OCI-LY7 (cell line): ENCODE measurements at places on chromosomes 7 and 10. TPM values are rescaled to one million over a fixed set of nuclear protein-coding genes. Genes with fewer than 3 reads are reported as not detected.

DNA sequence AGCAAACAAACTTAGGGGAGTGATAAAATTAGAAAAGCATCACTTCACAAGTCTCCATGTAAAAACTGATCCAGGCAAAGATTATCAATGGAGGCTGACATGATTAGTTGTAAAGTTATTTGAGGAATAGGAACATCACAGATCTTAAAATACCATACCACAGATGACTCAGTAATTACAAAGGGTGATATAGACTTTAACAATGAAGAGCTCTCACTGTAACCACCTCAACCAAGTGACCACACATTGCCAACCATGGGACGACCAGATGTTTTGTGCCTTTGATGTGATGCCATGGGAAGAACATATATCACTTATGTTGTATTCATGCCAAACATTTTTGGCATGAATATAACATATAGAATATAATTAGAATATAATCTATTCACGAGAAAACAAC lies 11.7 kb downstream of the AASS start:
- DNase-seq = no peak

- DNase-seq = no peak
Observed at GRCh38 chr7:80110376-80110775, 24.3 kb upstream of the GNAI1 start.

DNA sequence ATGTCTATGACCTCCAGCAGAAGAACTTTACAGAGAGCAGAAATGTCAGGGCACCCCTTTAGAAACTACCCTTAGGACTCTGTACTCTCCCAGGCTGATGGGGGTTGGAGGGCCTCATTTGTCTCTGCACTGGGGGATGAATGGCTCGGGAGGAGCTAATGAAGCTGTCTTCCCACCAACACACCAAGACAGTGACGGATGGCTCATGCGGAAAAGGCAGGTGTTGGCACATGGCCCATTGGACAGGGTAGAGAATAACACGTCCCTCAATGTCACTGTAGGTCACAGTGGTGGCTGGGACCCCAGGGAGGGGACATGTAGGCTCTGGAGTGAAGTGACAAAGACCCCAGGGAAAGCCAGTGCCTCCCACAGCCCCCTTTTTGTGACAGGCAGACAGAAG lies 64.0 kb upstream of the PCBD1 start:
- no peak for DNase-seq

- no peak for DNase-seq
Observed at GRCh38 chr7:79979437-79979836, 155.2 kb upstream of the GNAI1 start.

GRCh38 chr10:9291081-9291480 lies 1236.6 kb downstream of the GATA3 start:
- DNase-seq = no peak

GRCh38 chr10:24759672-24760071 lies 36.0 kb upstream of the ARHGAP21 start:
- no peak for DNase-seq

GRCh38 chr7:36117203-36117840 lies 35.7 kb upstream of the EEPD1 start:
- no peak for DNase-seq

- peak; percentile 41 for DNase-seq
Observed at GRCh38 chr7:149147752-149148653, 750 bp downstream of the ZNF398 start.

DNA sequence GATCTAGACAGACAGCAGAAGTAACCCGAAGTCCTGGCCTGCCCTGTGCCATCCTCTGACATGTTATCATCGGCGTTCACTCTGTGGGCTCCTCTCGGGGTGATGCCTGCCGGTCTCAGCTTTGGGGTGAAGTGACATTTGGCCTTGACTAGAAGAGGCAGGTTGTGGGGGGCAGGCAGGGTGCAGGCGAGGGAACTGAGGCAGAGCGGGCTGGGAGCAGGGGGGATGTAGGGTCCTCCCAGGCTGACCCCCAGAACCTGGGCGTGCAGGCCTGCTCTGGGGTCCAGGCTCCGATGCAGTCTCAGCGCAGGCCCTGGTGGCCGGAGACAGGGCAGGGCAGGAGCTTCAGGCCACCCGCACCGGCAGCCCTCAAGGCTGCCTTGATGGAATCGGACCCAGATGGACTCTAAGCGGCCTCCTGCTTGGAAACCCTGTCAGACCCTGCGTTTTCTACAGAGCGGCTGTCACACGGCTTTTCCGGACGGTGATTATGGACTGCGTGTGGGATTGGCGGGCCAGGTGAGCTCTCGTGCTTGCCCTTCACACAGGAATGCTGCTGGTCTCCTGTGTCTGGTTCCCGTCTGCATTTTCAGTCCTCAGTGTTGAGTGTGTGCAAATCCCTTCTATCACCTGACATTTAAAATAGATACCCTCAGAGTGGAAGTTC lies 842 bp upstream of the JAKMIP3 start:
- DNase-seq = no peak

DNA sequence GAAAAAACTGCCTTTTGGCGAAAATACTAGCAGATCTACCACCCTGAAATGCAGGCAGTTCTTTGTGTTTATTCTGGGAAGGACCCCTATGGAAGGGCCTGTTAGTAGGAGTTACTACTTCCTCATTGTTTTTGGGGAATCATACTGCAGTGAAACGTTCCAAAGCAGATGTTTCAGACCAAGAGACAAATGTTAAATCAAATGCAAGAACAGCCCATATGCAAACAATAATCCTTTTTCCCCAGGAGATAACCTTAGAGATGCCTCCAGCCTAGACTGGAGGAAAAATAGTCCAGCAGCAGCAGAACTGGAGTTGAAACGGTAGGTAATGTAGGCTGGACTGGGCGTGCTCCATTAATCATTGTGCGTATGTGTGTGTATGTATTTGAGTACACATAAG lies 65.9 kb upstream of the VWDE start:
- DNase-seq = no peak

- DNase-seq = no peak
Observed at GRCh38 chr10:47188156-47188555, 111.8 kb upstream of the GDF10 start.

GRCh38 chr10:76905251-76905650 lies 732.4 kb downstream of the KCNMA1 start:
- DNase-seq = no peak

DNA sequence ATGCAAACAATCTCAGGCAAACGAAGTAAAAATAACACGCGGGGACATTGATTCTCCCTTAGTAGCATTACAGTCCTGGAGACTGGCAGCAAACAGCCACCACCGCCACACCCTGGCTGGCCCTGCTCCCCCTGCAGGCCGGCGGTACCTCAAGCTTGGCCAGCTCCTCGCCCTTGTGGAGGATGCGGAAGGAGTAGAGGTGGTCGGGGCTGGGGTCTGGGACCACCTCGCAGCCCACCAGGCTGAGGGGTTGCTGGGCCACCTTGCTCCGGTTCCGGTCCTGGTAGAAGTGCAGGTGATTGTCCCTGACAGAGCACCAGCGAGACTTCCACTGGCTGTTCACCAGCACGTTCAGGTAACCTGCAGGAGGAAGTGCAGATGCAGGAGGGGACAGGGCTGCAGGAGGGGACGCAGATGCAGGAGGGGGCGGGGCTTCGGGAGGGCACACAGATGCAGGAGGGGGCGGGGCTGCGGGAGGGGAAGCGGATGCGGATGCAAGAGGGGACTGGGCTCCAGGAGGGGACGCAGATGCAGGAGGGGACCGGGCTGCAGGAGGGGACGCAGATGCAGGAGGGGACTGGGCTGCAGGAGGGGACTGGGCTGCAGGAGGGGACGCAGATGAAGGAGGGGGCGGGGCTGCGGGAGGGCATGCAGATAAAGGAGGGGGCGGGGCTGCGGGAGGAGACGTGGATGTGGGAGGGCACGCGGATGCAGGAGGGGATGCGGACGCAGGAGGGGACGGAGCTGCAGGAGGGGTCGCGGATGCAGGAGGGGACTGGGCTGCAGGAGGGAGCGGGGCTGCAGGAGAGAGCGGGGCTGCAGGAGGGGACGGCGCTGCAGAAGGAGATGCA lies 65.7 kb downstream of the VWA2 start:
- peak; percentile 86 for DNase-seq

DNA sequence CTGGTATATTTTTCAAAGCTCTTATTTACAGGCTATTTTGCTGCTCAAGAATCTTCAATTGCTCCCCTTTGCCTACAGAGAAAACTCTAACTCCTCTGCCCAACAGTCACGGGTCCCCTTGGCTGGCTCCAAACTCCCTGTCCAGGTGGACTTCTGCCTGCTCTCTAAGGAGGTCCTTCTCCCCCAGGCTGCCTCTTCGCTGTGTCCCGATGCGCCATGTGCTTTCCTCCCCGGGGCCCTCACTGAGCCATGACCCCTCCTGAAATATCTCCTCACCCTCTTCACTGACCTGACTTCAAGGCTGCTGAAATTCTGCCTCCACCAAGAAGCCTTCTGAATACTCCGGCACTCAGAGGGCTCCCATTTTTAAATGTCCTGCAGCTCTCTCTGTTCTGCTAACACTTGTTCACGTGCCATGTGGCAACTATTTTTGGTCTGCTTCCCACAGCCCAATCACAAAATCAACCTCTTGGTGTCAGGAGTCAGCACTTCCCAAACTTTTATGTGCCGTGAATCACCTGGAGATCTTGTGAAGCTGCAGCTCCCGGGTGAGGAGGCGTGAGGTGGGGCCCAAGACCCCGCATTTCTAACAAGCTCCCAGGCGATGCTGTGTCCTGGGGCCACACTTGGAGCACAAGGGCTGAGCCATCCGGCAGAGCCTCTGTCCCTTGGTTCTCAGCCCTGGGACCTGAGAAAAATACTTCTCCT lies 85.7 kb upstream of the COL13A1 start:
- no peak for DNase-seq

- no peak for DNase-seq
Observed at GRCh38 chr7:126791306-126791705, 461.4 kb downstream of the GRM8 start.

DNA sequence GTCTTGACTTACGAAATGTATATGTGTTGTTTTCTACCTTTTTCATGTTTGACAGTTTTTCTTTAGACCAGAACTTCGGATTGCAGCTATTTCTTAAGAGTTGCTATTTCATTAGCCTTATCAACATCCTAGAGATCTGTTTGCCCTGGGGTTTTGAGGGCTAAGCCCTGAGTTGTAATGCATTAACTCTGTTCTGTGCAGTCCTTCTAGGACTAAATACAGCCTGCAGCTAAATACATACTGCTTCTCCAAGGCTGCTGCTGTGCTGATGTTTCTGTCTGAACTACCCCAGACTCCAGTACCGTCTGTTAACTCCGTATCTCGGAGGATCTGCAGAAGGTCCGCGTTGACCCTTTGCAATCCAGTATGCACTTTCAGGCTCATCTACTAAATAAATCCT lies 26.5 kb downstream of the KIAA1217 start:
- no peak for DNase-seq

DNA sequence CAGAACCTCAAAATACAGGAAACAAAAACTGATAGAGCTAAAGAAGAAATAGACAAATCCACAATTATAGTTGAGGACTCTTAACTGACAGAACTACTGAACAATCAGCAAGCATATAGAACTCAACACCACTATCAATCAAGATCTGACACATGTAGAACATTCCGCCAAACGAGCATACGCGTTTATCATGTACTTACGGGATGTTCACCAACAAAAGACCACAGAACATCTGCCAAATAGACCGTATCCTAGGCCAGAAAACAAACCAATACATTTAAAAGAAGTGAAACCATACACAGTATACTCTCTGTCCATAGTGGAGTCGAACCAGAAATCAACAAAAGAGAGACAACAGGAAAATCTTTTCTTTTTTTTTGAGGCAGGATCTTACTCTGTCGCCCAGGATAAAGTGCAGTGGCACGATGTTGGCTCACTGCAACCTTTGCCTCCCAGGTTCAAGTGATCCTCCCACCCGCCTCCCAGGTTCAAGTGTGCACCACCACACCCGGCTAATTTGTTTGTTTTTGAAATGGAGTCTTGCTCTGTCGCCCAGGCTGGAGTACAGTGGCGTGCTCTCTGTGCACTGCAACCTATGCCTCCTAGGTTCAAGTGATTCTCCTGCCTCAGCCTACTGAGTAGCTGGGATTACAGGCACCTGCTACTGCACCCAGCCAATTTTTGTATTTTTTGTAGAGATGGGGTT lies 5.1 kb downstream of the GNA12 start:
- DNase-seq = peak; percentile 92

DNA sequence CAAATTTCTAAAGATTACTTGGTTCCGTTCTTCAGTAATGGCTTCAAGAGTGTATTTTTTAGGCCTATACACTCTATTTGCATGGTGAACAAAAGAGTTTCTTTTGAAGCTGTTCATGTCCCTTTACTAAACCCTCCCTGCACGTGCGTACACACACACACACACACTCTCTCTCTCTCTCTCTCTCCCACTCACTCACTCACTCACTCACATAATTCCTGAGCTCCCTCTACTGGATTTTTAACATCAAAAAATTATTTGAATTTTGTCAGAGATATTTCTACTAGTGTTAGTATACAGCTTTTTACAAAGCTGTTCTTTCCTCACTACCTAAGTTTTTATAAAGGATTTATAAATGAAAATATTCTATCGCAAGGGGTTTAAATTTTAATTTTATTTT lies 85.9 kb downstream of the UBE3C start:
- peak; percentile 36 for DNase-seq

DNA sequence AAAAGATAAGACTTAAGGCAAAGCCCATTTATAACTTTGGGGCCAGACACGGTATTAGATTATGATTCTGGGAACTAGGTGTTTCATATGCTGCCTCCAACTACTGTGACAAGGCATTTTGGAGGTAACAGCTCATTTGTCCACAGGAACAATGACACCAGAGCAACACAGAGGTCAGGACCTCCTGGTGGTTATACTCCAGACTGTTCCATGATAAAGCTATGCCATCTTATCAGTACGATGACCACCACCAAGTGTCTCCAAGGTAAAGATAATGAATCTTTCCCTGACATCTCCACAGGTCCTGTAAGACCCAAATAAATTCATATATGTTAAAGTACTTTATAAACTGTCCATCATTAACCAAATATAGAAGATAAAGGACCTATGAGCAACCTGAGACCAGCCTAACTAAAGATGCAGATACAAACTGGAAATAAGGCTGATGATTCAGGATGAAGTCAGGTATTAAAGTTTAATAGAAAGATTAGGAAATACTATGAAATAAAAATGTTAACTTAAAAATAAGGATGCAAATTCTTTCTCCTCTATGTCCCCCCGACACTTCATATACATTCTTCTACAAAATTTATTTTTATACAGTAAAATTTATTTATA lies 26.2 kb downstream of the CUL2 start:
- no peak for DNase-seq

- DNase-seq = no peak
Observed at GRCh38 chr10:118590334-118590733, 5.1 kb downstream of the PRLHR start.

GRCh38 chr10:103795634-103796270 lies 59.6 kb downstream of the SH3PXD2A start:
- no peak for DNase-seq

UCN3 gene
- total RNA-seq = not detected in 2 replicates

TMEM178B gene
- not detected in 2 replicates for total RNA-seq

TRIM50 gene
- total RNA-seq = 0.40 TPM in 1 of 2 replicates, not detected in the other

VWDE gene
- not detected in 2 replicates for total RNA-seq

TMEM130 gene
- total RNA-seq = 0.57 and 0.87 TPM in 2 replicates

ITGA8 gene
- total RNA-seq = not detected in 2 replicates

SLC4A2 gene
- total RNA-seq = 81.4 and 86.0 TPM in 2 replicates
